ENCODE measurements at places on chromosomes 5 and 9.

DNA sequence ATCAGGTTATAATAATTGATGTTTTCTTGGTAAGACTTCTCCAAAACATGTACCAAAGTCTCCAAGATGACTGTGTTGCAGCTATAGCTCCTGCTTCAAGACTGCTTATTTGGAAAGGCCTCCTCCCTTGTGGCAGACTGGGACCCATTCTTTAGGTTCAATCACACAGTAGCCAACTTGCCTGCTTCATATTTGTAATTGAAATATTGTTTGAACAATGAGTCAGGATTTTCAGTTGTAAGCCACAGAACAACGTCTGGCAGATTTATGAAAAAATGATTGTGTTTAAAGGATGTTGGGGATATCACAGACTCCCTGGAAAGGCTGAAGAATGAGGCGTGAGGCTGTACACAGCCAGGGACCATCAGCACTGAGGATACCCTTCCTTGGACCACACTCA, 458.9 kb downstream of the MED10 start:
- DNase-seq, result no peak
- H3K27ac ChIP-seq, result no peak overlapping the region
- no peak overlapping the region for H3K4me3 ChIP-seq
- no peaks in the 10 kb centered on the region for H3K36me3 ChIP-seq

DNA sequence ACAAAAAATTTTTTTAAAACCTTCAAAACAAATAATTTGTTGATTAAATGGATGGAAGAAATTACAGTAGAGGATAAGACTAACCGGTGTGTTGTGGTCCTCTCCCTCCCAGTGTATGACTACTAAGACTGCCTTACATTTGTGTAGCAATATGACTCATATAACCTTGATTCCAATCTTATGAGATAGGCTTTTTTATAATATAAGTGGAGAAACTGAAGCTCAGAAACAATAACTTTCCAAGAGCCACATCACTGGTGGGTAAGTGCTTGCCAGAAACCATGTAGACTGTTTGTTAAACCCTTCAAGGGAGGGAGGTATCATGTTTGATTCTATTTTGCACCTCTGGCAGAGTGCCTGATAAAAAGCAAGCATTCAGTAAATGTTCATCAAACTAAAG, 47.5 kb downstream of the NLN start:
- DNase-seq, result no peak
- no peaks in the 10 kb centered on the region for H3K27me3 ChIP-seq
- no peak overlapping the region for H3K4me3 ChIP-seq
- no peaks in the 10 kb centered on the region for H3K4me1 ChIP-seq

DNA sequence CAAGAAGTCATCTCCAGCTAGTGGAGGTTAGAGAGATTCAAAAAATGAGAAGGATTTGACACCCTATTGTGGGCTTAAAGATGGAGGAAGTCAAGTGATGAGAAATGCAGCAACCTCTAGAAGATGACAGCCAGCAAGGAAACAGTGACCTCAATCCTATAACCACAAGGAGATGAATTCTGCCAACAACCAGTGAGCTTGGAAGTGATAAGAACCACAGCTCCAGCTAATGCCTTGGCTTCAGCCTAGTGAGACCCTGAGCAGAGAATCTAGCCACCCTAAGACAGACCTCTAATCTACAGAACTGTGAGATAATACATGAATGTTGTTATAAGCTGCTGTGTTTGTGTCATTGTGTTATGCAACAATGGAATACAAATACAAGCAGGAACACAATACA, 262.4 kb downstream of the GRIA1 start:
- H3K4me3 ChIP-seq, result no peak overlapping the region
- no peaks in the 10 kb centered on the region for H3K4me1 ChIP-seq
- H3K36me3 ChIP-seq, result peaks cover 10% of the 10 kb centered on the region
- H3K27me3 ChIP-seq, result peaks cover 36% of the 10 kb centered on the region

DNA sequence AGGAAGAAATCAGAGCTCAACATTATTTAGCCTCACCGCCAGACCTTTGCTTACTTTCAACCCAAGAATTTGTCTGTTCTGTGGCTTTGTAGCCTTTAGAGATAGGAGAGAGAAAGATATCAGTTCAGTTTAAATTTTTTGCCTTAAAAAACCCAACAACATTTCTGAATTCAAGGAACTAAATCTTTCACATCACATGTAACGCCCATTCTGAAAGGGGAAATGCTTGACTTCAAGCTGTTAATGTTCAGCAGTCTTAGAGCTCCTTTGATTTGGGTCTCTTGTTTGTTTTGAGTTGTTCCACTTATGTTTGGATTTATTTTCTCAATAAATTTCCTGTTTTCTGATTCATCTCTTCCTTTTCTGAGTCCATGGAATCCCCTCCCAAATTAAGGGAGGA, 294.5 kb downstream of the ARHGAP26 start:
- H3K36me3 ChIP-seq, result peaks cover 39% of the 10 kb centered on the region
- DNase-seq, result no peak
- no peaks in the 10 kb centered on the region for H3K27me3 ChIP-seq
- peaks cover 52% of the 10 kb centered on the region for H3K4me1 ChIP-seq

DNA sequence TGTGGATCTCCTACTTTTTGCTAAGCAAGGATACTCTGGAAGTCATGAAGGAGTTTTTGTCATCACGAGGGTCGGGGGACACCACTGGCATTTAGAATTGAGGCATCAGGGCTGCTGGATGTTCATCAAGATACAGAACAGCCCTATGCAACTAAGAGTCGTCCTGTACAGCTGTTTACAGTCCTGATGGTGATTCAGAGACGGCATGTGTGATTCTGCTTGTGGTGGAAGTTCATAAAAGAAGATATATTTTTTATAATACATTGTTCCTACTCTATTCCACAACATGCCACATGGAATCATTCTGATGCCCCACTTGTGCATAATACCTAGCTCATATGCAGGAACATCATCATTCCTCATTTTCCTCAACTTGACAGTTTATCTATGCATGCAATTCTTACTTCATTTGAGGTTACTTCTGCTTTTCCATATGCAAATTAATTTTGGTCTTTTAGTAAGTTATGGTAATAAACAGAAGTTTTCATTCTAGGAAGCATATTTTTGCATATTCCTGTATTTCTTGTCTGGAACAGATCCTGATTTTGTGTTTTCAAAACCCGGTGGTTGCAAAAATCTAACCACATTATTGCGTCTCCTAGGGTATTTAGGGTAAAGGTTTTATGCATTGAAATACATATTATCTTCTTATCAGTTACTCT, 155.2 kb downstream of the ARHGEF28 start:
- H3K4me1 ChIP-seq, result no peaks in the 10 kb centered on the region
- no peaks in the 10 kb centered on the region for H3K36me3 ChIP-seq
- H3K27me3 ChIP-seq, result no peaks in the 10 kb centered on the region
- no peak overlapping the region for H3K4me3 ChIP-seq
- no peak overlapping the region for H3K27ac ChIP-seq
- DNase-seq, result no peak

GRCh38 chr5:9564752-9565151, 18.9 kb upstream of the SEMA5A start:
- no peak overlapping the region for H3K4me3 ChIP-seq
- no peaks in the 10 kb centered on the region for H3K27me3 ChIP-seq
- DNase-seq, result no peak
- no peaks in the 10 kb centered on the region for H3K4me1 ChIP-seq
- no peaks in the 10 kb centered on the region for H3K36me3 ChIP-seq
- no peak overlapping the region for H3K27ac ChIP-seq

DNA sequence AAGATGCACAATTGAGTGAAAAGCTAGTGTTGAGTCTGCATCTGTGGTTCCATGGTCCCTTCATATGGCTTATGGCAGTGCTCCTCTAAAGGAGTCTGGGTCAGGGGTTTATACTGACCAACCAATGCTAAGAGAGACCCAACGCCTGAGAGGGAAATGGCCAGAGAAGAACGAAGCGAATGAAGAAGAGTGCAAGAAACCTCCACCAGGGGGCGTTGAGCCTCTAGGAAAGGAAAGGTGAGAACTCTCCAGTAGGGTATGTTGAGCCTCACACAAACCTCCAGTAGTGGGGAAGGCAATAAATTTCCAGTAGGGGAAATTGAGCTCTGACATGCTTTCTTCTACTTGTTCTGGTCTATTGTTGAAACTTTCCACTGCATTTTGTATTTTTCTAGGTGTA, 470.6 kb downstream of the PRDM9 start:
- H3K27ac ChIP-seq, result no peak overlapping the region
- H3K4me1 ChIP-seq, result no peaks in the 10 kb centered on the region
- no peak overlapping the region for H3K4me3 ChIP-seq
- peaks cover 19% of the 10 kb centered on the region for H3K36me3 ChIP-seq
- H3K27me3 ChIP-seq, result no peaks in the 10 kb centered on the region
- DNase-seq, result no peak

GRCh38 chr9:99894826-99895225, 11.6 kb upstream of the STX17 start:
- no peak overlapping the region for H3K4me3 ChIP-seq
- no peak overlapping the region for H3K27ac ChIP-seq
- no peaks in the 10 kb centered on the region for H3K4me1 ChIP-seq
- peaks cover 35% of the 10 kb centered on the region for H3K27me3 ChIP-seq

DNA sequence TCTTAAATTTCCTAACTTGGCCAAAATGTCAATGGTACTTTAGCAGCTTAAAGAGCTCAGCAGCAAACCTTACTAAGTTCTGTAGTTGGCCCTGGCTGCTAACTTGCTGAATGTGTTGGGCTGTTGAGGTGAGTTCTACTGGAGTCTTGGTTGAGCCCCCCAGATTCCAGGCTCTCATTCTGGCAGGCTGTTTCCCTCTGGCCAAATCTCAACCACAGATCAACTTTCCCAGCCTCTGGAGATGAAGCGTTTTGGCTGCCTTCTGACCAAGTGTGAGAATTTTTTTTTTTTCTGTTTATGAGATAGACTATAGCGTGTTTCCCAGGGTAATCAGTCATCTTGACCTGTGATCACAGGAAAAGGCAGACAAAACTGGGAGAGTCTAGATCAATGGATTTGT, 343.7 kb downstream of the EBF1 start:
- no peaks in the 10 kb centered on the region for H3K36me3 ChIP-seq
- H3K4me1 ChIP-seq, result no peaks in the 10 kb centered on the region
- H3K27me3 ChIP-seq, result peaks cover 48% of the 10 kb centered on the region
- H3K27ac ChIP-seq, result no peak overlapping the region
- H3K4me3 ChIP-seq, result no peak overlapping the region

DNA sequence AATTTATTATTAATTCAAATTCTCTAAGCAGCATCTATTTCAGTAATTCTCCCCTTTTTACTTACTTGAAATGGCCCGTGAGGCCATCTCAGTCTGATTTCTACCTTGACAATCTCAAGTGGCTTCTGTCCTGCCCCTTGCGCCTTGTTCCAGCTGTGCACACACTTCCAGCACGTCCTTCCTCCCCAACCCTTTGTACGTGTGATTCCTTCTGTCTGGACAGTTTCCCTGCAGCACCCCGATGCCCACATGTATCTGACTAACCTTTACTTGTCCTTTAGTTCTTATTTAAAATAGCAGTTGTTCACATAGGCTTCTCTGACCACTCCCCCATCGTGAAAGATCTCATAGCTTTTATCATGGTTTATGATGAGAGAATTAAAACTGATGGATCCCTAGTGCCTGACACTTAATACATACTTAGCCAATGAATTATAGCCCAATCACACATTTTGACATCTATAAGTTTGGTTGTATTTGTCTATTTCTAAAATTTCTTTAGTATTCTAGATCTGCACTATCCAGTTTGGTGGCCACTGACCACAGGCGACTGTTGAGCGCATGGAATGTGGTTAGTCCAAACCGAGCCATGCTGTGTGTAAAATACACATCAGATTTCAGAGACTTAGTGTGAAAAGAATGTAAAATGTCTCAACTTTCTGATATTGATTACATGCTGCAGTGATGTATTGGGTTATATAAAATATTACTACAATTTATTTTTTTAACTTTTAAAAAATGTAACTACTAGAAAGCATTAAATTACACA, 14.3 kb downstream of the ZBTB34 start:
- no peak overlapping the region for H3K4me3 ChIP-seq
- peaks cover 3% of the 10 kb centered on the region for H3K36me3 ChIP-seq
- no peaks in the 10 kb centered on the region for H3K27me3 ChIP-seq
- H3K4me1 ChIP-seq, result peaks cover 44% of the 10 kb centered on the region
- H3K27ac ChIP-seq, result peak overlapping the region; percentile 30

- no peaks in the 10 kb centered on the region for H3K4me1 ChIP-seq
- no peak overlapping the region for H3K4me3 ChIP-seq
- no peaks in the 10 kb centered on the region for H3K36me3 ChIP-seq
- DNase-seq, result no peak
- peaks cover 13% of the 10 kb centered on the region for H3K27me3 ChIP-seq
Observed at GRCh38 chr5:71864730-71865601, 145.9 kb downstream of the CARTPT start.

DNA sequence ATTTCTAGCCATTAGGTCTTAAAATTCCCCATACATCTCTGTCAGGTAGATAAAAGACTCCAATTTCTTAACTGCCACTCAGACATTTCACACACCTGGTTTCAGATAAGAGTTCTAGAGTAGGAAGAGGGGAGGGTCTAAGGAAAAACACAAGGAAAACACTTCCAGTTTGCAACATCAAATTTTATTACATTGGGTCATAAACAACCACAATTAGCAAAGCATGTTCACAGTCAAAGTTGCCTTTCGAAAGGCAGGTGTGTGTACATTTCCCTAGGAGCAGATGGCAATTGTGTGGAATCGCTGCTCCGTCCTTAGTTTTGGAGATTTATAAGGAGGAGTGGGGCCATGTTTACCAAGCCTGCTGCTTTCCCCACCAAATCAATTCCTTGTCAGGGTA, 120.8 kb downstream of the DMRT2 start:
- peaks cover 7% of the 10 kb centered on the region for H3K36me3 ChIP-seq
- peak overlapping the region; percentile 16 for H3K27ac ChIP-seq
- no peak for DNase-seq
- H3K4me3 ChIP-seq, result peak overlapping the region; percentile 45
- no peaks in the 10 kb centered on the region for H3K27me3 ChIP-seq

GRCh38 chr5:77972469-77973252, 196.5 kb upstream of the TBCA start:
- peak overlapping the region; percentile 49 for H3K4me3 ChIP-seq
- DNase-seq, result no peak
- H3K27ac ChIP-seq, result no peak overlapping the region
- H3K4me1 ChIP-seq, result peaks cover 9% of the 10 kb centered on the region
- peaks cover 64% of the 10 kb centered on the region for H3K27me3 ChIP-seq

- peaks cover 18% of the 10 kb centered on the region for H3K27me3 ChIP-seq
- peaks cover 12% of the 10 kb centered on the region for H3K4me1 ChIP-seq
- H3K36me3 ChIP-seq, result no peaks in the 10 kb centered on the region
- no peak overlapping the region for H3K4me3 ChIP-seq
- no peak for DNase-seq
Observed at GRCh38 chr9:22041775-22042174, 32.7 kb upstream of the CDKN2B start.

DNA sequence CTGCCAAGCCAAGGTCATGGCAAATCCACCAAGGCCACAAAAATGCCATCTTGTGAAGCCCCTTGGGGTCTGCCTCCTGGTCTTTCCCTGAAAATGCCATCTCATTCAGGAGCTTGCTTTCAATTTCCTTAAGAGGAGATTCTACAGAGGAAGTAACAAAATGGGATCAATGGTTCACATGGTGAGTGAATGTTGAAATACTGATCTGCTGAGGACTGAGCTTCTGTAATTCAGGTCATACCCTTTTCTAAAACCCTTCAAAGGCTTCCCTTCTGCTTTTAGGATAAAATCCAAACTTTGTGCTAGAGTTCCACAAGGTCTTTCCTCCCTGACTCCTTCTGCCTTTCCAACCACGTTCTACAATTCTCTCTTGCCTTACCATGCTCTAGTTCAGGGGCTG, 24.7 kb upstream of the NR3C1 start:
- DNase-seq, result no peak
- H3K27me3 ChIP-seq, result no peaks in the 10 kb centered on the region
- no peak overlapping the region for H3K4me3 ChIP-seq
- peaks cover 12% of the 10 kb centered on the region for H3K4me1 ChIP-seq
- no peaks in the 10 kb centered on the region for H3K36me3 ChIP-seq
- H3K27ac ChIP-seq, result no peak overlapping the region

- H3K27me3 ChIP-seq, result no peaks in the 10 kb centered on the region
- no peak for DNase-seq
- peak overlapping the region; percentile 28 for H3K4me3 ChIP-seq
- H3K27ac ChIP-seq, result peak overlapping the region; percentile 6
Observed at GRCh38 chr9:126395439-126396212, 69.0 kb downstream of the MVB12B start.

Measured in natural killer cell treated with Interleukin-12 subunit alpha and Interleukin-12 subunit beta and Interleukin-15 and Interleukin-18, amount 100 ng/mL, for 72 hours (primary cell).